ENCODE measurements at places on chromosomes 6 and 20.

DNA sequence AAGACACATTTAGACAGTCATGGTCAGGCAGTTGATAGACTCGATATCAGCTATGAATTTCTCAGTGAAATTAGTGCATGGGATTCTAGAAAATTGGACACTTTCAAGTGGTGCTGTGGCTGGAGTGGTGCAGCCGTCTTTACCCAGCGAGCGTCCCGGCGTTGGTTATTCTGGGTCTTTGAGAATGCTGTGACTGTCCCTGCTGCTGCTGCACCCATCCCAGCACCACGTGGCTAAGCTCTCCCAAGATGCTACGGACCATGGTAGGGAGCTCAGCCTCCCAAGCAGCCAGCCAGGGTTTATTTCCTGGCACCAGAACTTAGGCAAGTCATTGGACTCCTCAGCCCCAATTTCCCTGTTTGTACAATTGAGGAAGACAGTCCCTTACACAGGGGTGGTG, 147.2 kb upstream of the RPS6KA2 start:
- no peak for DNase-seq

GRCh38 chr6:84103029-84103428, 69.5 kb downstream of the MRAP2 start:
- peak; percentile 2 for DNase-seq

DNA sequence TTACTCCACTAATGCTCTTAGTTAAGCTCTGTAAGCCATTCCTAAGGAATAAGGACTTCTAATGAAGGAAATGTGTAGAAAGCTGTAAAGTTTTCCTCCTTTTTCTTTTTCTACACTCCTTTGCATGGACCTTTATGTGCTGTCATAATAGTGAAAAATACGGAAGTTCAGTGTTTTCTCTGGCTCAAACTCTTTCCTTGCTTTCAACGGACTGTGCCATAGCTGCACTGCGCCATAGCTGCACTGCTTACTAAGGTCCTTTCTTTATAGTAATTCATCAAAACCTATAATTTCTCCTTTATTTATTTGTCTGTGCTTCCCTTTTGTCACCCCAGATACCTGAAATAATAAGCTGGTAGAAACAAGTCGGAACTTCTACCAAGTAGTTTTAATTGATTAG, 67.3 kb downstream of the RNF144B start:
- no peak for DNase-seq

- no peak for DNase-seq
These were observed 158.6 kb downstream of the GJA1 start for GRCh38 chr6:121594053-121594452.

DNA sequence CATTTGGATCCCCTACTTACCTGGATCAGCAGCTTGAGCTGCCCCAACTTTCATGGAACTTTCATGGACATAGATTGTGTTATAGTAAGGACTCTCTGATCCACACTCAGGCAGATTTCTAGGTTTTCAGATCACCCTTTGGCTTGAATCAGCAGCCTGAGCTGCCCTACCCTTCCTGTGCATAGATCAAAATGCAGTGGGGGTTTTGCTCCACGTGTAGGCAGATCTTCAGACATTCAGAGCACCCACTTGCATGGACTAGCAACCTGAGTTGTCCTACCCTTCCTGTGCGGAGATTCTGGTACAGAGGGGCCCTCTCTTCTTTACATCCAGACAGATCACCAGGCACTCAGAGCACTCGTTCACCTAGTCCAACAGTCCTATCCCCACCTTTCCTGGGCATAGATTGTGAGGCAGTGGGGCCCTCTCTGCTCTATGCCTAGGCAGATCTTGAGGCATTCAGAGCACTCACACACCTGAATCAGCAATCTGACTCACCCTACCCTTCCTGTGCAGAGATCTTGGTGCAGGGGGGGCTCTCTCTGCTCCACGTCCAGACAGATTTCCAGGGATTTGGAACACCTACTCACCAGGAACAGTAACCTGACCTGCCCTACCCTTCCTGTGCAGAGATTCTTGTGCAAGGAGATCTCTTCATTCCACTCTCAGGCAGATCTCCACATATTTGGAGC, 705.2 kb upstream of the NRSN1 start:
- no peak for DNase-seq

DNA sequence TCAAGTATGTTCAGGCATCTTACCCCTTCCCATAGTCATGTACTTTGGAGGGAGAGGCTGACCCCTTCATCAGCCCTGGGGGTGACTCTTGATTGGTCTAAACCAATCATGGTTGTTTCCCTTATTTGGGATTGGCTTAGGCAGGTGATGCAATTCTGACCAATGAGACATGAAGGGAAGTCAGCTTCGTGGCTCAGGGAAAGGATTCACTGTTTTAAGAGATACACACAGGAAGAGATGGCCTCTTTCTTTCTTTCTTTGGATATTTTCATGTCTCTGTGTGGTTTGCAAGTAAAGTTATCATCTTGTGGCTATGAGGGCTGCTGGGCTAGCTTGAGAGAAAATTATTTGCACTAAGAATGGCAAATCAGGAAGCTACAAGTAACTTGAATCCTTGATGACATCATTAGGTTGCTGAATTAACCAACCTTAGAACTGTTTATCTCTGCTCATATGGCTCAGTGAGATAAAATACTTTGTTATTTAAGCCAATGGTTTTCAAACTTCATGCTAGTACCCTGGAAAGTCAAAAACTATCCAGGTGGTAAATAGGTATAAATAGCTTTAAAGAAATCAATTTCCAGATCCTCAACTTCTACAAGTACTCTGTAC, 144.2 kb upstream of the CENPW start:
- no peak for DNase-seq

DNA sequence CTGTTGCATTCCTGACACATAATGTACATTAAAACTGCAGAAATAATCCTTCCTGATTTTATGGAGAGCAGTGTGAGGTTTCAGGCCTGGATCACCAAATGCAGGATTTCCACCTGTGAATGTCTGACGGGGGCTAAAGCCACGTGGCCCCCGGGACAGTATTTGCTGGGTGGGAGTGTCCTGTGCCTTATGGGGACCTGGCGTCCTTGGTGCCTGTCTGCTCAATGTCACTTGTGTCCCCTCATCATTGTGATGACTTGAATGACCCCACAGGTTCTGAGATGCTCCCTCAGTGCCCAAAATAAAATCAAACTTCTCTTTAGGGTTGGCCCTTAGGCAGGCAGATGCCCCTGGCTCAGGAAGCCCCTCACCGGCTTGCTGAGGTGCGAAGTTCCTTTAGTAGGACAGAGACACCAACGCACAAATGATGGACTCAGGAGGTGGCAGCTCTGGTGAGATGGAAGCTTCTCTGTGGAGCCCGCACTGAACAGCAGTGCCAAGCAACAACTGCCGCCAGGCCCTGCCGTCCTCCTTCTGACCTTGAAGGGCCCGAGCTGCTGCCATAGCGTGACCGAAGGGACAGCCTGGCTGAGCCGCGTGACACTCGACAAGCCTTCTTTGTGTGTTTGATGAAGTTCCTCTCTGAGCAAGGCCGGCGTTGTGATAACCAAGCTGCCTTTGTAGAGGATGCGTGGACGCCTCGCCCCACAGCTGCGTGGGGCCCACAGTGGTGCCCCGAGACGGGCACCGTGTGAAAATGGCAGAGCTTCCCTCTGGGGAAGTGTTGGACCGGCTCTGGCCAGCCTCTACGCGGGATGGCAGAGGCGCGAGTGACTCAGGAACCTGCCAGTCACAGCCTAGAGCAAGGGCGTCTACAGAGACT, 30.9 kb downstream of the FRMD1 start:
- no peak for DNase-seq

Data from NCI-H1694 (cell line).